ENCODE measurements at places on chromosomes 7 and 10. TPM values are rescaled to one million over a fixed set of nuclear protein-coding genes. Genes with fewer than 3 reads are reported as not detected.

Gene H2BK1
- total RNA-seq = not detected

Gene TSPAN15
- total RNA-seq = 109 TPM

Gene ZNF518A
- 12.9 TPM for total RNA-seq

Gene SSC4D
- 3.7 TPM for total RNA-seq

Gene LIPF
- not detected for total RNA-seq

Gene MUC3A
- total RNA-seq = 1.3 TPM

Gene SMURF1
- total RNA-seq = 31.2 TPM

Gene CLEC5A
- 2.6 TPM for total RNA-seq

Gene ZNF425
- 0.64 TPM for total RNA-seq

Gene FZD1
- 5.3 TPM for total RNA-seq

Gene C10orf53
- total RNA-seq = not detected

DNA sequence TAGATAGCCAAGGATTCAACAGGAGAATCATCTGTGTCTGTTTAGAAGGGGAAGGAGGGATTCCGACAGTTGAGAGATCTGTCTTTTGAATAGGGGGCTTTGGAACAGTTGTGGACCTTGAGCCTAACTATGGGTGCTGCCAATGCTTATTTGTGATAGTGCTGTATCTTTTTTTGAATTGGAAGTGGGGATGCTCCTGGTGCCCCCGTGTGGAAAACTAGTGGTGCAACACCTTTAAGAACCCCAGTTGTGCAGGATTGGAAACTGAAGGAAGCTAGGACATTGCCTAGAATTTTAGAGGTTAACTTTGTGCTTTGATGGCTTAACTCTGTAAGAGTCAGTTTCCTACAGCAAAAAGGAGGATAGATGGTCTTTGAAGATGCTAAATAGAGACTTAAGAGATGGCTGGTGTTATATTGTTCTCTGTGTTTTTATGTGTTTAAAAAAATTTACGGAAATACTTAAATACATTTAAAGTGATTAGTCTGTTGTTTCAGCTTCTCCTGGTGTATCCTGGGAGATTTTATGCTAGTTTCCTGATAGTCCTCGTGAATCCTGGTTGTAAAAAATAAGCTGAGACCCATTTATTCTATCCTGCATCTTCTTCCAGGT, 69.3 kb downstream of the AP3M1 start:
- no peak for DNase-seq

DNA sequence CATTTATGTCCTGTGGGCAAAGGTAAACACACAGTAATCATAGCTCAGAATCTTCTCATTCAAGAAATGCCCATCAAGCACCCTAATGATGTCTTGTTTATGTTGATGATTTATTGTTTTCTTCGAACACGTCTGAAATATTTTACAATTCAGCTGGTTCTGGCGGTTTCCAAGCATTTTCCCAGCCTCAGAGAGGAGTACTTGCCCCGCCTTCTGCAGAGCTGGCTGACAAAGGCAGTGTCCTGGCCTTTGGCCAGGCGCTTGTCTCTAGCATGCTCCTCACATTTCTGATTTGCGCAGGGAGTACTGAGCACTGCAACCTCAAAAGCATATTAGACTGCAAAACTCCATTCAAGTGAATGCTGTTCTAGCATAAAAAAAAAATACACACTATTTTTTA, 314.2 kb upstream of the GNAI1 start:
- no peak for DNase-seq

DNA sequence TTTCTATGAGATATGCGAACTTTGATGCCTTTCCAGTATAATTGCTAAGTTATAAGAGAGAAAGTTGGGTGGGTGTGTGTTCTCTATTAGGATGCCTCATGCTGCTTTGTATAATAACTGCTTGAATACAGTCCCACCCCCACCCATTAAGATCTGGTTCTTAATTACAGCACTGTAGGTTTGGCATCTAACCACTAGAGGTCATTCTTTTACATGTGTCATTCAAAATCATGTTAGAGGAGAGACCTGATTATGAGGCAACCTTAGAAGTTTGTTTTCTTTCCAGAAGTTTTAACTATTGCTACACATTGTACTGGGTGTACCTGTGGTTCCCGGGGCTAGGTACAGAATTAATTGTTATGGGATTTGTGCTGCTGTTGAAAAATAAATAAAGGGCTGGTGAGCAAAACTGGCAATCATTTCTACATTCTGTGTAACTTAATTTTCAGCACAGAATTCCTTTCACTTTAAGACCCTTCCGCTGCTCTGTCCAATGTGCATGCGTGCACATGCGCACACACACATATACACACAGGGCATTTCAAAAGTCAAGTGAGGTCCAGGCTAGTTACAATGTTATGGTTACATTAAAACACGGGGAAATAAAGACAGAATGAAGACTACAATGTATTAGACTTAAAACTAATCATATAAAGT, 1156.3 kb downstream of the SORCS3 start:
- DNase-seq = no peak

DNA sequence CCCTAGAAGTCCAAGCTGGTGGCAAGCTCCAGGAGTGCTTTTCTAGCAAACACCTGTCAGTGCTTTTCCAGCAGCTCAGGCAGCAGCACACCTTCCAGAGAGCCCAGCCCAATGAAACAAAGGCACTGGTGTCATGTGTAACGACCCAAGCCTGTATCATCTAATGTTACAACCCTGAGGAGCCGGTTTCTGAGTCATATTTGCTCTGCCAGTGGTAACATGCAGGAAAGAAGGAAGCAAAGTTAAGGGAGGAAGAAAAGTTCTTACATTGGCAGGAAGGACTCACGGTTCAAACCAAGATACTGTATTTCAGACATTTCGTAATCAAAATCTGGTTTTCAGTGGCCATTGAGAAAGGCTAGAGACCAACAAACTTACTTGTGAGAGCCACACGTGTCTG, at the start of gene ANKRD22:
Gene ANKRD22 (minus strand): TSS at position 139 of the 400 bp plus-strand sequence. CDS start 237 bp downstream, outside the sequence.
- no peak for DNase-seq

- DNase-seq = no peak
Measured at GRCh38 chr7:16579216-16579615, 52.6 kb downstream of the LRRC72 start.

DNA sequence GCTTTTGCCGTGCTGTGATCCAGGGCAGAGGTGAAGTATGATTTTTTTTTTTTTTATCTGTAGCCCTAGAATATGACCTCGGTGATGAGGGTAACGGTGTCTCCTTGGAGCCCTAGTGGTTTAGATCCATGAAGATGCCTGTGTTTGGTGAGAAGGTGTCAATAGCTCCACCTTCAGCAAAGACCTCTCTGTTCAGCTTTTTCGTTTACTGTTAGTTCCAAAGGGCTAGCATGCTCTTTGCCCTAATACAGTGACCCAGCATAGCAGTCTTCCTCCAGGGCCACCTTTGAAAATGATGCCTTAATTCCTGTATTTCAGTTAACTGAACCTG, 746 bp upstream of the MRPS16 start:
- DNase-seq = no peak

DNA sequence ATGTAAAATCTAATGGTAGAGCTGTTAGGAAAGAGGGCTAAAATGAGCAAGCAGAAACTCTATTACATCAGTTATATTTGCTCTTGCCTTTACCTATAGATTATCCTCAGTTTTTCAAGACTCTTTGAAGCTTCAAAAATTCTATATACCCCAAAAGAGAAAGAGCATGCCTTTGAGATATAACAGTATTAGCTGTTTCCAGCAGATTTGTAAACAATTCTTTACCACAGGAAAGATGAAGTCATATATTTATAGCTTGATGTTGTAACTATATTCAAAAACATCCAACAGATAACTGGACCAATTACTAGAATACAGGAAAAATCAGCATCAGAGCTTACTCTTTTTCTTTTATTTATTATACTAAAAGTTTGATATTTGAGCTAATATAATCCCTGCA, 416.2 kb upstream of the TPK1 start:
- DNase-seq = no peak

DNA sequence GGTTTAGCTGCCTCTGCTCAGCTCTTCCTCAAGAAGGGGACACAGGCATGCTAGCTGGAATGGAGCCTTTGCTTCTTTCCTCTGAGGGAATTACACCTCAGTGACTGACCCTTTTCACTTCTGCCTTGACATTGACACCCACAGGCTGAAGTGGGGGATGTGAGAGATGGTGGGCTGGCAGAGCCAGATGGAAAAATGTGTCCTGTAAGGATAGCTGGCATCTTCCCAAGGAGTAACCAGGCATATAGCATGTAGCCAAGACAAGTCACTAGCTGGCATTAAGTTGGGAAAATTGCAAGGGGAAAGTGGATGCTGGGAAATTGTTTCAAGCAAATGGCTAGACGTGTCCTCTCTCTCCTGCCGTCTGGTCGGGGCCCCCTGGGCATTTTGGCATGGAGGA, 19.9 kb downstream of the STMP1 start:
- DNase-seq = no peak

- no peak for DNase-seq
Measured at GRCh38 chr10:99582255-99582770, 37.9 kb downstream of the SLC25A28 start.

- DNase-seq = peak; percentile 84
Measured at GRCh38 chr10:43228783-43229207, 38.1 kb downstream of the RASGEF1A start.

DNA sequence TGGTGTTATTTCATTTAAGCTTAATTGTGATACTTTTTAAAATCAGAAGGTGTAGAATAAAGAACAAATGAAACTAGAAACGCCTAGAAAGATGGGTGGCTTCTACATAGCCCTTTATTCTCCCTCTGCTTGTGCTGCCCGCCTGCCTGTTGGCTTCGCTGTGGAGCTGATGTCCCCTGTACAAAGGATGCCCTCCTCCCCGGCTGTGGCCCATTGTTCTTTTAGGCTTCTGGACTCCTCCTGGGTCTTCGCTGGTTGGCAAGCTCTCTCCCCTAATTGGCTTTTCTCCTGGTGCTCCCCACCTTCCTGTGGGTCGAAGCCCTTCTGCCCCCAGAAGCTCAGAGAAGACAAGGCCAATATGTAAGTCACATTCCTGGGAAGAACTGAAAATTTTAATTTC, 98.2 kb downstream of the FANK1 start:
- DNase-seq = peak; percentile 51

- DNase-seq = no peak
Measured at GRCh38 chr7:128876586-128876977, 13.9 kb downstream of the ATP6V1F start.

DNA sequence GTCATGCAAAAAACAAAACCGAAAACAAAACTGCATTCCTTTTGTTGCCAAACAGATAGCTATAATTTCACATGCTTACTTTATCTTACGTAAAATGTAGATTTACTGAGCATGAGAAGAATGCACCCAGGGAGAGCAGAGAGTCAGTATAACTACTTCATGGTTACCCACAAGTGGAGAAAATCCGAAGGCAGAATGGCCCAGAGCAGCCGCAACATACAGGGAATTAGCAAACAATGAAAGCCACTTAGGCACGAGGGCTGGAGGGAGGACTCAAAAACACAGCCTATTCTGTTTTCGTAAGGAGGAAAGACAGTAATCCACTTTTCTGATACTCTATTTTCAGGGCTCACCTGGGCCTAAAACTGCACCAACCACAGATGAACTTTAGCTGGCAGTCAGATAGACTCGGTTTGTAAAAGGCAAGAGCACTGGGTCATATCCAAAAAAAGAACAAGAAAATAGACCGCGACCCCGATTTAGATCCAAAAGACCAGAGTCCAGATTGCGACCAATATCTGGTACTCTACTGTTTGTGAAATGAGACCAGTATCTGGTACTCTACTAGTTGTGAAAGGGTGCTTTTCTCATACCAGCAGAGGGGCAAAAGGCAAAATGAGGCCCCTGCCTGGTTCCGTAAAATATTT, 1.3 kb downstream of the ITPRIP start:
- no peak for DNase-seq

DNA sequence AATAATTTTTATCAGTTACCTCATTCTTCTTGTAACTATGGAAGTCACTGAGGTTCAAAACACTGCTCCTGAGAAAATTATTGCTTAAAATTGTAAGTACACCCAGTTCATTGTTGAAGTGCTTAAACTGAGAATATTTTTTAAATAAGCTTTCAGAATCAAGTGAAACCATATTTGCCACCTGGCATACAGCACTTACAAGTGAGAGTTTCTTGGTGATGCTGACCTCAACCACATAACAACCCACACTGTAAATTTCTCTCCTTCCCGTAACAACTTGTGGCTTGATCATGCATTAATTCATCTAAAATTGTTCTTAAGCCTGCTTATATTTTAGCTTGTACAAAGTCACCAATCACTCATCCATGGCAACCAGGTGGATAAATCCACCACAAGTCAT, 34.0 kb downstream of the IMMP2L start:
- no peak for DNase-seq

- no peak for DNase-seq
Measured at GRCh38 chr10:3451516-3452172, 279.1 kb upstream of the PITRM1 start.

DNA sequence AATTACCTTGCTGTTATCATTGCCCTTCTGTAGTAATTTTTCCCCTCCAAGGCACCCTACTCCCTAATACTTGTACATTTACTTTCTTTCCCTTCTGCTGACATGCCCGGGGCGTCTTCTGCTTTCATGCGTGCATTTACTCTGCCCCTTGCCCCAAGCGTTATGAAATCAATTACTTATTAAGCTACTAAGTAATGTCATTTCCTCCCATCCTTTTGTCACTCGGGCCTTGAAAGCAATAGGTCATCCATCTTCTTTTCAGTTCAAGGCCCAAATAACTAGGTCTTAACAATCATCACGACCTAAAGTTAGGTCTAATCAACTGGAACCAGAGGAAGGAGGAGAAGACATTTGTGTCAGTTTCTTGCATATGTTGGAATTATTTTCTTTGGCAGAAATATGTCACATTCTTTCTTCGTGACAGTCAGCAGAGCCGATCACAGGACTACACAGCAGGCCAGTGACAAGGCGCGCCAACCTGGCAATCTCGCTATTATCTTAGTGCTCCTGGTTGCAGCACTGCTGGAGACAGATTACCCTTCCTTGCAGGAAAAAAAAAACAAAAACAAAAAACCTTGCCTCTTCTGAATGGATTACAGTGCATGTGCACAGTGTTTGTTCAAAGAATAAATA, 179.2 kb downstream of the RELN start:
- no peak for DNase-seq

GRCh38 chr7:151508991-151509390, 10.7 kb downstream of the RHEB start:
- no peak for DNase-seq

DNA sequence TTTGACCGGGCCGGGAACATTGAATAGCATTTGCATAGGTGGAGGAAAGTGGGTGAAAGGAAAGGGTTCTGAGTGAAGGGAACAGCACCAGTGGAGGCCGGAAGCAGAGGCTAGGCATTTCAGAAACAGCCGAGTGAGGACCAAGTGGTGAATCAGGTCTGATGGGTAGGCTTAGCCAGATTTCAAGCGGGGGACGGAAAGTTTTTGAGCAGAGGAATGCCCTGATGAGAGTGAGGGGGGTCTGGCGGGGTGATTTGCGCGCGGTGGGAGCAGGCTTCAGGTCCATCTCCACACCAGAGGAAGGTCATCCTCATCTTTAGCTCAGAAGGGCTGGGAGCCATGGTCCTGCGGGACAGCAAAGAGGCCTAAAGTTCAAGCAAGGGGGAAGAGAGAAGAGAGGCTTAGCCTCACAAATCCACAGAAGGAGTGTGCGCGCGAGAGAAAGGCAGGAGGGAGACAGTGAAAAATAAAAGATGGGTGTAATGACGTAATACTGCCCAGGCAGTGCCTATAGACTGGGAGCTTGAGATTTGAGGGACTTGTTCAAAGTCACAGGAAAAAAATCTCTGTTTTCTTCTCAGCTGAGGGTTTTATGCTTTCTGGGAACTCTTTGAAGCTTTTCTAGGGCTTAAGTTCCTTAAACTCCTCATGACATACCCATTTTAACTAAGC, 1.0 kb upstream of the DENND2A start:
- DNase-seq = no peak

- DNase-seq = no peak
Measured at GRCh38 chr10:14782691-14783363, 8.1 kb upstream of the FAM107B start.
